CD4-positive, CD25-positive, alpha-beta regulatory T cell (primary cell): ENCODE measurements at places on chromosomes 11 and 22. TPM values are rescaled to one million over a fixed set of nuclear protein-coding genes. Genes with fewer than 3 reads are reported as not detected.

DNA sequence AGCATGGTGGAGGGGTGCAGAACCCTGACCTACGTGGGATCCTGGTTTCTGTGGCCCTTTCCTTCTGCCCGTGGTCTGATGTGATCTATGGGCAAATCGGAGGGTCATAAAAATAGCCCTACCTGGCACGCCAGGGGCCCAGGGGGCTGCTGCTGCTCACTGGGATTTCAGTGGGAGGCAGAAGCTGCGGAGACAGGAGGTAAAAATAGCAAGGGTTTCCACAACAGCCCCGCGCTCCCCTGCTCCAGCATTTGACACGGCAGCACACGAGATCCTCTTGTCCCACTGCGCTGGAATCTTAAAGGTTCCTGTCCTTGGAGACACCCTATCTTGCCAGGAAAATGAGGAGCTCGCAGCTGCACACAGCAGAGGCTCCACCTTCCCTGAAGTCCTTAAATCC lies 321.2 kb downstream of the CTTN start:
- no peak for DNase-seq

The FKBP2 gene
- 21.1 TPM for total RNA-seq

DNA sequence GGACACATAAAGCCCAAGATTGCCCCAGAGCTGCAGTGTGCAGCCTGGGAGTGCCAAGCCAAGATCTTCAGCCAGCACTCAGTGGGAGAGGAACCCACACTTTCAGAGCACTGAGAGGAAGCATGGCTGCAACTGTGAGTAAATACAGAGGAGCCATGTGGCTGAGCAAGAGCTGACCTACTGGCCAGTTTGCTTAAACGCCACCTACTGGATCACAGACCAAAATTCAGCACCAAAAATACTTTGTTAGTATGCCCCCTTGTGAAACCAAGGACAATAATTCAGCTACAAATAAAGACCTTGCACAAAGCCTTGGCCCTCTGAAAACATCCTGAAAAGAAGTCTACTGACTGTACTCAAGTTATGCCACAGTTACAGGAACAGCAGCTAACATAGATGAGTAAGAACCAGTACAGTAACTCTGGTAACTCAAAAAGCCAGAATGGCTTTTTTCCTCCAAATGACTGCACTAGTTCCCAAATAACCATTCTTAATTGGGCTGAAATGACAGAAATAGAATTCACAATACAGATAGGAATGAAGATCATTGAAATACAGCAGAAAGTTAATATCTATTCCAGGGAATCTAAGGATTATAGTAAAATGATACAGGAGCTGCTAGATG lies 10.1 kb upstream of the OR4A15 start:
- DNase-seq: no peak

DNA sequence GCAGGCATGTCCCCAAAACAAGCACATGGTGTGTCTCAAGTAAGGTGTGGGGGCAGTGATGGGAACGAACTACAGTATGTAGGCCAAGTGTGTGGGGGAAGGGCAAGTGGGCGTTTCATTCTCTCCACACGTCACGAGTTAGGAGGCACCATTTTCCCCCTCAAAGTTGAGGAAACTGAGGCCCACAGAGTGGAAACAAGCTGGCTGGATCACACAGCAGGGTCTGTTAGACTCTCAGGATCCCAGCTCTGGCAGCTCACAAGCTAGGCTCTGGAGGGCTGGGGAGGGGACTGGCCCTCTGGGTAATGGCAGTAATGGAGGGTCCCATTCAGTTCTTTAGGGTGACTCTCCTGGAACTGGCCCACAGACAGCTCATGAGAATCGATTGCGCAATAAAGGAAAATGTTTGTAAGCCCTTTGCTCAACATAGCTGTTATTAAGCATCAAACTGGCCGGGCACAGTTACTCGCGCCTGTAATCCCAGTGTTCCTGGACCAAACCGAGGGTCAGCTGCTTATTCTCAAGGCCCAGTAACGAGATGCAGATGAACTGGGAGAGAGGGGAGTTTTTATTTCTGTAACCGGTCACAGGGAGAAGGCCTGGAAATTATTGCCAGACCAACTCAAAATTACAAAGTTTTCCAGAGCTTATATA lies 24.1 kb upstream of the TUB start:
- DNase-seq: no peak

- no peak for DNase-seq
These were observed 1.9 kb downstream of the SLC25A45 start for GRCh38 chr11:65380460-65381119.
